AG08396 (cell line): ENCODE measurements at places on chromosomes 6 and 20.

DNA sequence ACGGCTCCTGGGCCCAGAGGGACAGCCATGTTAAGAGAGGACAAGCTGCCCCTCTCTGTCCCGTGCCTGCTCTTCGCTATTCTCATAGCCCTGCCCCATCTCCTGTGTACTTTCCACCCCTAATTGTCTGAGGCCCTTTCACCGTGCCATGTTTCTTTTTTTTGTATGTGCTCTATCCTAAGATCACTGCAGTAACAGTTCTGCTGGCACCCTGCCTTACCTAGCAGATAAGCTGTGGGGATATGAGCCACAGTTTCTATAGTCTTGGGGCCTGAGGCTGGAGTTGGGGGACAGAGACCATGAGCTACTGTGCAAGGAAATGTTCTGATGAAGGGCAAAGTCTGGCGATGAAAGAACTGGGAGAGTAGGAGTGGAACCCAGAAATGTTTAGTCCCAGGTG is 269.5 kb upstream of the CITED2 start:
- no peak for DNase-seq

GRCh38 chr20:38825901-38826625 is 20.6 kb downstream of the PPP1R16B start:
- DNase-seq = no peak

DNA sequence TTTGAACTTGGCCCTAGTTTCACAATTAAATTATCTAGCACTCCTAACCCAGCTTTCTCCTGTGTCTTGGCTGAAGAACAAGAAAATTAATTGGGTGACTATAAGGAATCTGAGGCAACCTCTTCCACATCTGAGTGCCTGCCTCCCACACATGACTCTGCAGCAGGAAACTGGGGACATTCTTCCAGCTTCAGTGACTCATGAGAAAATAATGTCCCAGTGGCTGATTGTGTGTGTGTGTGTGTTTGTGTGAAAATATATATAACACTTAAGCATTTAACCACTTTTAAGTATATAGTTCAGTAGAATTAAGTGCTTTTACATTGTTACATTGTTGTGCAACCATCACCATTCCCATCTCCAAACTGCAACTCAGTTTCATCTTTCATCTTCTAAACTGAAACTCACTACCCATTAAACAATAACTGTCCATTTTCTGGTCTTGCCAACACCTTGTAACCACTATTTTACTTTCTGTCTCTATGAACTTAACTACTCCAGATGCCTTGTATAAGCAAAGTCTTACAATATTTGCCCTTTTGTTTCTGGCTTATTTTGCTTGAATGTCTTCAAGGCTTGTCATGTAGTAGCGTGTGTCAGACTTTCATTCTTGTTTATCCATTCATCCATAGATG is 8.7 kb downstream of the TRIM38 start:
- DNase-seq = peak; percentile 69

- no peak for DNase-seq
Observed at GRCh38 chr6:32050562-32050961, 12.3 kb downstream of the CYP21A2 start.

- no peak for DNase-seq
Observed at GRCh38 chr6:6952484-6952883, 155.3 kb upstream of the RREB1 start.

DNA sequence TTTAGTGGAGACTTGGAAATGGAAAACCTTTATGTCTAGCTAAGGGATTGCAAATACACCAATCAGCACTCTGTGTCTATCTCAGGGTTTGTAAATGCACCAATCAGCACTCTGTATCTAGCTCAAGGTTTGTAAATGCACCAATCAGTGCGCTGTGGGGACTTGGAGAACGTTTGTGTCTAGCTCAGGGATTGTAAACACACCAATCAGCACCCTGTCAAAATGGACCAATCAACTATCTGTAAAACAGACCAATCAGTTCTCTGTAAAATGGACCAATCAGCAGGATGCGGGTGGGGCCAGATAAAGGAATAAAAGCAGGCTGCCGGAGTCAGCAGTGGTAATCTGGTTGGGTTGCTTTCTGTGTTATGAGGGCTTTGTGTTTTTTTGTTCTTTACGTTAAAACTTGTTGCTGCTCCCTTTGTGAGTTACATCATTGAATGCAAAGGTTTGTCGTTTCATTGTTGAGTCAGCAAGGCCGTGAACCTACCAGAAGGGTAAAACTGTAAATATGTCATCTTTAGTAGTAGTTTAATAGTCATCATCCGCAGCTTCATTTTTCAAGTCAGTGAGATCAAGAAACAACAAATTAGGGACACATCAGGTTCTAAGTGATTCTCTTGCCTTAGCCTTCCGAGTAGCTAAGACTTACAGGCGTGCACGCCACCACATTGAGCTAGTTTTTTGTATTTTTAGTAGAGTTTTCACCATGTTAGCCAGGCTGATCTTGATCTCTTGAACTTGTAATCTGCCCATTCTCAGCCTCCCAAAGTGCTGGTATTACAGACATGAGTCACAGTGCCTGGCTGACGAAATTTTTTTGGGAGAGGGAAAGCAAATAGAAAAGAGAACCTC is 22.7 kb upstream of the NUP153 start:
- DNase-seq = no peak

GRCh38 chr20:36491901-36492617 is 49.3 kb upstream of the MYL9 start:
- no peak for DNase-seq

DNA sequence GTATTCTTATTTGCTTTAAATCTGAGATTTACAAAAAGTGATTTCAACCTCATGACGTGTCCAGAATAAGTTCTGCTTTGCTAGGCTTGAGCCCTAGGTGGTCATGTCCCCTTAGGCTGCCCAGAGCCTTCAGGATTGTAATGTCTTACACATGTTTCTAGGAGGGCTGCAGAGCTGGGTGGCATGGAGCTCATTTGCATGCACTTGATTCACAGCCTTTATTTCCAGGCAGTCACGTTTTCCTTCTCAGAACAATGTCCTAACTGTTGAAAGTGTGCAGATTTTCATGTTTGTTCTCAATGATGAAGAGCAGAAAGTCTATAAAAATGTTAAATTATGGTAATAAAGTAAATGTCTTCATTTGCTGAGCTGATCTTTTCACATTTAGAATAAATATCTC is 448.6 kb upstream of the SOX4 start:
- no peak for DNase-seq

DNA sequence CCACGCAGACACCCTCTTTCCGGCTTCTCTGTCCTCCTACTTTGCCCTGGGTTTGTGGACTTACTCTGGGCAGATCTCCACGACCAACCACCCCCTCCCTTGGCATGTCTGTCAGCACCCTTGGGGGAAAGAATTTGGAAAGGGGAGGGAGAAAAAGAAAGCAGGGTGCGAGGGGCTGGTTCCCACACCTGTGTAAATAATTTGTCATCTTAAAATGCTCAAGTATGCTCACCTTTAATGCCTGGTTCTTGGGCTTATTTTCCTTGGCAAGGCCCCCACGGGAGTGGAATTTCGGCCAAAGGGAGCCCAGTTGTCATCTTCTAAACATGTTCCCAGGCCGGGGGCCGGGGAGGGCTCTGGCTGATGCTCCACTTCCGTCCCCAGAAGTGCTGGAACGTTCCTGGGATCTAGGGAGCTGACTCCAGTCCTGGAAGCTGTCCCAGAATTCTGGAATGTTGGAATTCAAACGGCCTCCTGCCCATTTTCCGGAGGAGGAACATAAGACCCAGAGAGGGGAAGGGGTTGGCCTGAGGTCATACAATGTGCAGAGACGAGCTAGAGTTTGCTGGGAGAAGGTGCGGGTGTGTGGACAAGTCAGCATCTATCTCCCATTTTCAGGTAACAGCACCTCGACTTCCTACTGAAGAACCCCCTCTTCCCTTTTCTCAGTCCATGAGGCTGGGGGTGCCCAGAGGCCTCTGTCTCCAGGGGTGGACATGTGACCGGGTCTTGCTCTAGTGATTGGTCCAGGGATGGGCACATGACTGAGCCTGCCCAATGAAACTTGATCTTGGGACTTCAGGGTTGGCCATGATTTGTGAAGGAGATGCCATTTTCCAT is 122.3 kb downstream of the CEBPB start:
- DNase-seq = peak; percentile 71

- DNase-seq = no peak
Observed at GRCh38 chr6:92479831-92480230, 939.5 kb downstream of the EPHA7 start.

DNA sequence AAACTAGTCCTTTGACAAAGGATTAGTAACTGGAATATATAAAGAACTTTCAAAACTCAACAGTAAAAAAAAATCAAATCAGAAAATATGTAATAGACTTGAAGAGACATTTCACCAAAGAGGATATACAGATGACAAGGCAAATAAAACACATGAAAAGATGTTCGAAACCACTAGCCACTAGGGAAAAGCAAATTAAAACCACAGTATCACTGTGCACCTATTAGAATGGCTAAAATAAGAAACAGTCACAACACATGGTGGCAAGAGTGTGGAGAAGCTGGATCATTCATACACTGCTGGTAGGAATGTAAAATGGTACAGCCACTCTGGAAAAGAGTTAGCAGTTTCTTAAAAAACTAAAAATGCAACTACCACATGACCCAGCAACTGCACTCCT is 14.9 kb downstream of the ZBTB2 start:
- DNase-seq = no peak

DNA sequence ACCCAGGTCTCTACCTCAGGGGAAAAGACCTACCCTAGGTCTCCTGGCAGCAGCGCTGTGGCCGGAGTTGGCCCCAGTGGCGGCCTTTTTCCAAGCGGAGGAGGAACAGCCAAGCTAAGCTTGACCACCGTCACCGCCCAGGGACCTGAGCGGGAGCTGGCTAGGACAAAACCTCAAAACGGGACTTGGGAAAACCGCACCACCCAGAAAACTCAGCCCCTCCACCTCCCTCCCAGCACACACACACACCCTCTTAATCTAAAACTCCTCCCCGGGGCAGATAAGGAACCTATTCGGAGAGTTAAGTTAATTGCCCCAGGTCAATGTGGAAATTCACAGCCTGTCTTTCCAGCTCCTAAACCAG is 2.7 kb upstream of the TRERF1 start:
- DNase-seq = no peak

DNA sequence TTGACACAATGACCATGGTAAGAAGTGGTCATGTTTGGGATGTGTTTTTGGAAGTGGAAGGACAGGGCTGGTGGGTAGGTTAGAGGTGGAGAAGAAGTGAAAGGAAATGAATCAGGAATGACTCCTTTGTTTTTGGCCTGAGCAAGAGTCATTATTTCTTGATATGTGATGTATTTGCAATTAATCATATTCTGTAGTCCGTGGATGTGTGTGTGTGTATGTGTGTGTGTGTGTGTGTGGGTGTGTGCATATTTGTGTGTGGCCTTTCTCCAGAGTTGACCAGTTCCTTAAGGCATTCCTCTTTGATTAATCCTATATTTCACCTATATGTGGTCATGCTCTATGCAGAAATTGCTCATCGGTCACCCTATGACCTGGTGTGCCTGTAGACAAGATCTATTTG is 130.7 kb downstream of the UTRN start:
- DNase-seq = no peak

DNA sequence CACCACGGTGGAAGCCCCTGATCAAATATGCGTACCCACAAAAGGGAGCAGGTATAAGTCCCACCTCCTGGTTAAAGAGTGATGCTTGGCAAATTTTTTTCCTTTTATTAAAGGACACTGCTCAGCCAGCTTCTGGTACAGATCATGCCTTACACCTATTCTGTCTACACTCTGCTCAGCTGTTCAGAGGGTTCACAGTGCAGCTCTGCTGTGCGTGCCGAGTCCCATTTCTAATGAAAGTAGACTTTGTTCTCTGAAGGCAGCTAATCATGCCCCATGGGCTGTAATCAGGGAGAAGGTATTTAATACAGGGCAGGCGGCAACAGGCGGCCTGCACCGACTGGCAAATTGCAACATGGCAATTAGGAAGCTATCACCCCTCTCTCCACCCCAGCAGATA is 16.3 kb downstream of the LRRC73 start:
- DNase-seq = no peak

DNA sequence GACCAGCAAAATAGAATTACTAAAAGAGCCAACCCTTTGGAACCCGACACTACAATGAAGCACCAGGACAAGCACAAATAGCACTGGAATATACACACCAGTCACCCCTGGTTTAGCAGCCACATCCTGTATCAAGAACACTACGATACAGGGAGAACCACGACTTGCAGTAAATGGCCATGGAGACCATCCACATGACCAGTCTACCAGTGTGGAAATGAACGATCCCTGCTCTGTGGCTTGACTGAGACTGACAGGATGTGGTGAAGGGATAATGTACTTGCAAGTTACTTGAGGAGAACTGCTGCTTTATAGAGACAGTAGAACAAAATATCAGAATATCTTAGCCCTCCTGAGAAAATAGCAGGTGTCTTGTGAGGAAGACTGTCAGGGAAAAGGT is 169.6 kb downstream of the COL9A1 start:
- no peak for DNase-seq

DNA sequence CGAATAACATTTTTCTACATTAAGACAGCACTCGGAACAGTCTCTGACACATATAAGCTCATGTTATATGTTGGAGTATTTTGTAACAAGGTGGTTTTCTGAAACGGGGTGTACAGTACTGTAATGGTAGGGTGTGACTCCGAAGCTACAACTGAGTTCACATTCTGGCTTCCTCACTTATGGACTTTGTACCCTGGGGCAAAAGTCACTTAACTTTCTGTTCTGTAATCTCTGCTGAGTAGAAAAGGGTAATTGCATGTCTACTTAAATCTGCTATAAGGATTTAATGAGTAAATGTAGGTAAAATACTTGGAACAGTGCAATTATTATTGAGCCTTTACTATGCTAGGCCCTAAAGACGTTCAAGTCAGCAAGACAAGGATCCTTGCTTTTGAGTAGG is 4.7 kb upstream of the LTV1 start:
- no peak for DNase-seq

- DNase-seq = no peak
Observed at GRCh38 chr20:24049081-24049480, 60.5 kb upstream of the GGTLC1 start.

- DNase-seq = no peak
Observed at GRCh38 chr6:137678451-137678850, 184.3 kb upstream of the OLIG3 start.

DNA sequence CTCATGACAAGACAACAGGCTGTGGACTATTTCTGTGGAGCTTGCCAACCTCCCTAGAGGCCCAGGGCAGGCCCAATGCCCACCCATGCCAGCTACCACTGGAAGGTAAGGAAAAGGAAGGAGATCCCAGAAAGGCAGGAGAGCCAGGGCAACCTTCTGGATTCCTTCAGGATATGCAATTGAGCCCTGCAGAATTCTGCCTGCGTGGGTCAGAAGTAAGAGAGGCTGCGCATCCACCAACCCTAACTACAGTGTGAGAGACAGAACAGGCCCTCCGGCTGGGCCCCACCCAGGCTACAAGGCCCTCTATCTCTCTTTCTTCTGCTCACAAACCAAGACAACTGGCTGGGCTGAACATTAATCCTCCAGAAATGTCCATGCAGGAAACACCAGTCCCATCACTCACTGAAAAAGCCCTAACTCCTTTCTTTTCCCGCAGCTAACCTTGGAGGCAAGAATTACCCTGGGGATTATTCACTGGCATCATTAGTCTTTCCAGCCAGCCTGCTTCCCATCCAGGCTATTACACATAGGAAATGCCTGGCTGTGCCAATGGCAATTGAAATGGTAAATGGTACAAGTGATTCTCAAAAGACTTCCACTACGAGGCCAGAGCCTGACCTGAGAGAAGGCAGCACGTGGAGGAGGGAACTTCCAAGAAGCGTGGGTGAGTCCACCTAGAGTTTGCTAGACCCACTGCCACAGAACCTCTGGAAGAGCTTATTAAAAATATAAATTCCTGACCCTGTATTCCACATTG is 15.2 kb downstream of the MAP1LC3A start:
- no peak for DNase-seq
